ENCODE measurements at places on chromosomes 5 and 9. TPM values are rescaled to one million over a fixed set of nuclear protein-coding genes. Genes with fewer than 3 reads are reported as not detected.

SPATA31E1 gene
- not detected for total RNA-seq

SARDH gene
- total RNA-seq = 2.2 TPM

FGF10 gene
- not detected for total RNA-seq

PHF24 gene
- total RNA-seq = not detected

QRFP gene
- not detected for total RNA-seq

DNA sequence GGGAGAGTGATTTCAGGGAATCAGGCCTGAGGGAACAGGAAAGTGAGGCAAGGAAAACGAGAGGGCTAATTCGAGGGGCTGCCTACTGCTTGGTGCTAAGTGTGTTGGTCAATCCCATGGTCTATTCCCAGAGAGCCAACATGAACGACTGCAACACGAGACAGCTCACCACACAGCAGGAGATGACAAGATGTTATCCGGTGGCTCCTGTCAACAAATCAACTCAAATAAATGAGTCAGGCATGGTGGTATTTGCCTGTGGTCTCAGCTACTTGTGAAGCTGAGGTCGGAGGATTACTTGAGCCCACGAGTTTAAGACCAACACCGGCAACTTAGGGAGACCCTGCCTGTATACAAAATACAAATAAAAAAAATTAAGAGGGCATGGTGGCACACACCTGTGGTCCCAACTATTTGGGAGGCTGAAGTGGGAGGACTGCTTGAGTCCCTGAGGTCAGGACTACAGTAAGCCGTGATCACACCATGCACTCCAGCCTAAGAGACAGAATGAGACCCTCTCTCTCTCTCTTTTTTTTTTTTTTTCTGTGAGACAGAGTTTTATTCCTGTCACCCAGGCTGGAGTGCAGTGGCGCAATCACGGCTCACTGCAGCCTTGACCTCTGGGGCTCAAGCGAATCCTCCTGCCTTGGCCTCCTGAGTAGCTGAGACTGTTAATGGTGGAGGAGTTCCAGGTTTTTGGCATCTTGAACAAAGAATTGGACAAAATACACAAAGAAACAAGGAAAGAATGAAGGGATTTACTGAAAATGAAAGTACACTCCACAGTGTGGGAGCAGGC is 9.0 kb upstream of the FAF2 start:
- DNase-seq = no peak
- H3K27ac ChIP-seq = no peak overlapping the region
- no peaks in the 10 kb centered on the region for H3K27me3 ChIP-seq
- no peaks in the 10 kb centered on the region for H3K36me3 ChIP-seq

- no peak overlapping the region for H3K27ac ChIP-seq
- peaks cover 13% of the 10 kb centered on the region for H3K4me1 ChIP-seq
- DNase-seq = no peak
- H3K36me3 ChIP-seq = peaks cover 15% of the 10 kb centered on the region
- no peaks in the 10 kb centered on the region for H3K27me3 ChIP-seq
Measured at GRCh38 chr5:179862296-179862695, 3.7 kb upstream of the MRNIP start.

GRCh38 chr9:21294364-21294774 is 10.7 kb downstream of the IFNA5 start:
- H3K36me3 ChIP-seq = no peaks in the 10 kb centered on the region
- DNase-seq = no peak
- no peaks in the 10 kb centered on the region for H3K4me1 ChIP-seq

DNA sequence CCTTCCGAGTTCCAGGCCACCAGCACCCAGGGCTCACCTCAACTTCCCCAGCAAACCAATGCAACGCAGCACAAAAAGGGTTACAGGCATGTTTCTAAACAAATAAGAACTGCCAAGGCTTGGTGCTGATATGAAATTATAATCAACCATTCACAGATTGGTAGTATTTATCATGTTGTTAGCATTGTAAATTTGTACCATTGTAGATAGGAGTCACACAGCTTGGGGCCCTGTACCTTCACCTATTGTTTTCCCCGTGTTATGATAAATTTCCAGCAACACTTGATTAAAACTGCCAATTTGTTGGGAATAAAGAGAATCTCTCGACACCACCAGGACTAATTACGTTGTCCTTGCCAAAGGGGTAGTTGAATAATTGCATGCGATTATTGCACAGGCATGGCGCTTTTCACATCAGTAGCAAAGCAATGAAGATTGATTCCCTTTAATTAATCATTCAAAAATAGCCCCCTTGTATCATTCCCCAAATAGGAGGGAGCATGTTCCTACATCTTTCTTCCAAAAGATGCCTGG is 454.1 kb downstream of the ZNF608 start:
- no peaks in the 10 kb centered on the region for H3K36me3 ChIP-seq
- H3K27ac ChIP-seq = no peak overlapping the region
- no peak overlapping the region for H3K4me3 ChIP-seq
- no peak for DNase-seq
- no peaks in the 10 kb centered on the region for H3K27me3 ChIP-seq
- H3K4me1 ChIP-seq = no peaks in the 10 kb centered on the region

- H3K4me3 ChIP-seq = no peak overlapping the region
- H3K4me1 ChIP-seq = no peaks in the 10 kb centered on the region
- H3K27ac ChIP-seq = no peak overlapping the region
- no peak for DNase-seq
- no peaks in the 10 kb centered on the region for H3K27me3 ChIP-seq
Measured at GRCh38 chr9:87301371-87301770, 196.3 kb upstream of the DAPK1 start.

DNA sequence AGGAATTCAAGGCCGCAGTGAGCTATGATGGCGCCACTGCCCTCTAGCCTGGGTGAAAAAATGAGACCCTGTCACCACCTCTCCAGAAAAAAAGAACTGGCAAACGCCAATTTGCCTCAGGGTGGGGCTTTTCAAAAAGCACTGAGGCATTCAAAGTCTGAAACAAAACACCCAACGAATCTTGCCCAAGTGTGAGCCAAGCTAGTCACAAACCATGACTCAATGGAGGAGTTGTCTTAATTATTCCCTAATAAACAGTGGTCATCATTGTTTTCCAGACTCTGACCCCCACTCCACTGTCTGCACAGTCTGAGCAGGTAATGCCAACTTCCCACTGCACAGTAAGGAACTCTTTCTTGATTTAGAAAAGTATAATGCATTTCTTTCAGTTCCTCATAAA is 16.8 kb downstream of the FRMD3 start:
- H3K4me3 ChIP-seq = no peak overlapping the region
- no peaks in the 10 kb centered on the region for H3K36me3 ChIP-seq
- DNase-seq = no peak
- no peaks in the 10 kb centered on the region for H3K27me3 ChIP-seq
- H3K27ac ChIP-seq = no peak overlapping the region

- no peaks in the 10 kb centered on the region for H3K36me3 ChIP-seq
- H3K27ac ChIP-seq = no peak overlapping the region
- H3K27me3 ChIP-seq = no peaks in the 10 kb centered on the region
- H3K4me3 ChIP-seq = no peak overlapping the region
- DNase-seq = no peak
- H3K4me1 ChIP-seq = no peaks in the 10 kb centered on the region
Measured at GRCh38 chr9:99024959-99025358, 80.0 kb upstream of the TGFBR1 start.

DNA sequence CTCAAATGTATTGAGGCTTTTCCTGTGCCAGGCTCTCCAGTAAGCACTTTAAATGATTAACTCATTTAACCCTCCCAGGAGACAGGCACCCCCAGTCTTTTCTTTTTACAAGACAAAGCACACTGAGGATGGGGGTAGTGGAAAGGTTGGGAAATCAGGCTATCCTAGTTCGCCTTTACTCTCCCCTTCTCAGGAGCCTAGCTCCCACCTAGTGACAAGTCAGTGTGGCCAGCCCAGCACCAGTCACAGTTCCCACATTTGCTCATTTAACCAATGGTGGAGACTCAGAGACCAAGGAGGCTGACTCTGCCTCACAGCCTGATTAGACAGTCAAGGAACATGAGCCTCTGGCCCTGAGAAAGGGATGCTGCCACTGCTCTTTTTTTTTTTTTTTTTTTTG is 3.5 kb downstream of the ALDH7A1 start:
- H3K27me3 ChIP-seq = peaks cover 10% of the 10 kb centered on the region
- no peak for DNase-seq
- H3K36me3 ChIP-seq = no peaks in the 10 kb centered on the region
- peaks cover 17% of the 10 kb centered on the region for H3K4me1 ChIP-seq
- no peak overlapping the region for H3K4me3 ChIP-seq
- no peak overlapping the region for H3K27ac ChIP-seq

DNA sequence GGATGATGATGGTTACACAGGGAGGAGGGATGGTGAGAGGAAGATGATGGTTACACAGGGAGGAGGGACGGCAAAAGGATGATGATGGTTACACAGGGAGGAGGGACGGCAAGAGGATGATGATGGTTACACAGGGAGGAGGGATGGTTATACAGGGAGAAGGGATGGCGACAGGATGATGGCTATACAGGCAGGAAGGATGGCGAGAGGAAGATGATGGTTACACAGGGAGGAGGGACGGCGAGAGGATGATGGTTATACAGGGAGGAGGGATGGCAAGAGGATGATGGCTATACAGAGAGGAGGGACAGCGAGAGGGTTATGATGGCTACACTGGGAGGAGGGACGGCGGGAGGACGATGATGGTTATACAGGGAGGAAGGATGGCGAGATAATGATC is 64.1 kb upstream of the FCN1 start:
- no peak overlapping the region for H3K27ac ChIP-seq
- no peak for DNase-seq
- no peaks in the 10 kb centered on the region for H3K36me3 ChIP-seq
- no peaks in the 10 kb centered on the region for H3K27me3 ChIP-seq
- H3K4me1 ChIP-seq = no peaks in the 10 kb centered on the region

GRCh38 chr5:36876965-36877666 is 547 bp downstream of the NIPBL start:
- peak; percentile 60 for DNase-seq
- H3K4me1 ChIP-seq = peaks cover 14% of the 10 kb centered on the region
- H3K36me3 ChIP-seq = no peaks in the 10 kb centered on the region
- peak overlapping the region; percentile 88 for H3K27ac ChIP-seq

DNA sequence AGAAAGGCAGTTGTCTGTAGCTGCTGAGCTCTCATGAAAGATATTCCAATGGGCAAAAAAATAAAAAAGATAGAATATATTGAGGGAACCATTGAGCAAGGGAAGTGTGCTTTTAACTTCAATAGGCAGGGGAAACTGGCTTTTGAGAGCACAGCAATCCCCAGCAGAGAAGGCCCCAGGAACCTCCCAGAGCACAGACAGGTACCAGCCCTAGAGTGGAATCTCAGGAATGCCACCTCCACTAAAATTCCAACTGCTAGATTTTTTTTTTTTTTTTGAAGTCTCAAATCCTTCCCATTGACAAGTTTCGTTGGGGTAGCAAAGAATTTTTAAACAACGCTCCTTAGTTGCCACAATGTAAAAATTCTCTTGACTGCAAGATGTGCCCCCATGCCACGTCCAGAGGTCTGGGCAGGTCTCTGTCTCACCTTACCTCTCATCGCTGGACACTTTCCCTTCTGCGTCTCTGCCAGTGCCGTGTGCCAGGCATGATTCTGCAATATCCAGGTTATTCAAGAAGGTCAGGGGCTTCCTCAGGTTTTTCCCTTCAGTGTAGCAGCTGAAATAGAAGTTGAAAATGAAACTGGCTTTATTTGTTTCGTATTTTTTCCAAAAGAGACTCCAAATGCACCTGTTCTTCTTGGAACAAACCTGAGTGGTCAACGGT is 64.2 kb upstream of the IRX1 start:
- H3K4me3 ChIP-seq = no peak overlapping the region
- no peaks in the 10 kb centered on the region for H3K27me3 ChIP-seq
- H3K36me3 ChIP-seq = no peaks in the 10 kb centered on the region

GRCh38 chr9:130768265-130768664 is 66.8 kb upstream of the ABL1 start:
- no peaks in the 10 kb centered on the region for H3K27me3 ChIP-seq
- DNase-seq = no peak
- no peak overlapping the region for H3K27ac ChIP-seq
- peaks cover 16% of the 10 kb centered on the region for H3K4me1 ChIP-seq
- H3K4me3 ChIP-seq = no peak overlapping the region

- H3K4me1 ChIP-seq = peaks cover 22% of the 10 kb centered on the region
- H3K27me3 ChIP-seq = no peaks in the 10 kb centered on the region
- no peak for DNase-seq
Measured at GRCh38 chr5:95840956-95841705, 18.6 kb upstream of the GLRX start.

DNA sequence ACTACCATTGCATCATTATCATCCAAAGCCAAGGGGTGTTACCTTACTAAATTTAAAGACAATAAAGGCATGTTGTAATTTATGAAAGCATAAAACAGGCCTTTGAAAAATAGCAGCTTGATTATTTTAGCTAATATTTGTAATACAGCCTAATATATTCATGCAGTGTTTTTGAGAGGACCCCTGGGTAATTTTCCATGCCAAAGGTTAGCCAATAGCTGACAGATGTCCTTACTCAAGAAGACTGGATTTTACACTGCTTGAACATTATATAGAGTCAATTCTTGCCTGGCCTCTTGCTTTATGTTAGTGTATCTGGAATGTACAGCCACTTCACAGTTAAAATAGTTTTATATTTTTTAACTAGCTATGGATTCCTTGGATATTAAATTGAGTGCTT is 337.8 kb upstream of the PAPPA start:
- H3K4me1 ChIP-seq = no peaks in the 10 kb centered on the region
- DNase-seq = no peak
- no peaks in the 10 kb centered on the region for H3K36me3 ChIP-seq

DNA sequence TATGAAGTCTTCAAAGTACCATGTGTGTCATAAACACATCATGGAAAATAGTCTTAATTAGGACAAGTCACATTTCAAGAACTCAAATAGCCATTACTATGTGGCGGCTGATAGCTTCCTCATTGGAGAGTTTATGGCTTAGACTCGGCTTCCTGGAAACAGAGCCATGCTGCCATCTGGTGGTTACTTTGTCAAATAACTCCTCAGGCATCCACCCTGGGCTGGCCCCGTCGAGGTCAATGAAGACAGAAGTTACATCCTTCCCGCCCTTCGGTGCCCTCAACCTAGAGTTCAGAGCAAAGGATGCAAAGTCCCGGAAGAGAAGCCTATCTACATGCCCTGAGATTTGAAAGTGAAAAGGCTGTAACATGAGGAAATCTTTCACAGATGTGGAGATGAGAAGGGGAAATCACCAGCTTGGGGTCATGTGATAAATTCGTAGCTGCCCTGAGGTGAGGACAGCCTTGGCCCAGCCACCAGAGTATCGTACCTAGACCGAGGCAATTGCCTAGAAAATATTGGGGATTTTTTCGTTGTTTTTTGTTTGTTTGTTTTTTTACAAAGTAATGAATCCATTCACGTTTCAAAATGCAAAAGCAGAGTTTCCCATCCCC is 45.5 kb upstream of the ZNF169 start:
- H3K27me3 ChIP-seq = peaks cover 2% of the 10 kb centered on the region
- H3K27ac ChIP-seq = no peak overlapping the region
- DNase-seq = peak; percentile 91
- peaks cover 4% of the 10 kb centered on the region for H3K4me1 ChIP-seq
- no peak overlapping the region for H3K4me3 ChIP-seq

DNA sequence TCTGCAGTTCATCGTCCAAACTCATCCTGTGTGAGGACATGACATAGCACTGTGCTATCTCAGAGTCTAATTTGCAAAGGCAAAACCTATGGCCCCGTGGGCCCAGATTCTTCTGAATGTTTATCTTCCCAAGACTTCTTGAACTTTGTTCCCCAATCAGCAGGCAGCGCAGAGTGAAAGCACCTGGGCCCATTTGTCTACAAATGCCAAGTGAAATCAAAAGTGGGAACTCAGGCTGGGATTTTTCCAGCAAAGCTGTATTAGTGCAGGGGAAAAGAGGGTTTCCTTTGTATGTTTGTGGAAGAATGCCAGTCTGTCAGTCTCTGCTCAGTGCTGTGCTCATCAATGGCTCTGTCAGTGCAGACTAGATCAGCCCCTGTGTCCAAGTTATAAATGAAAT is 55.8 kb downstream of the FOXD1 start:
- no peak overlapping the region for H3K27ac ChIP-seq
- H3K36me3 ChIP-seq = no peaks in the 10 kb centered on the region
- no peak overlapping the region for H3K4me3 ChIP-seq
- H3K4me1 ChIP-seq = peaks cover 6% of the 10 kb centered on the region
